Stimulated activated CD8-positive, alpha-beta memory T cell treated with anti-CD3 and anti-CD28 coated beads, Interleukin-15, amount 100 ng/mL, for 48 hours (primary cell): ENCODE measurements at places on chromosomes 4 and X.

GRCh38 chrX:105299286-105299685 is 78.8 kb upstream of the TEX13A start:
- DNase-seq: no peak

DNA sequence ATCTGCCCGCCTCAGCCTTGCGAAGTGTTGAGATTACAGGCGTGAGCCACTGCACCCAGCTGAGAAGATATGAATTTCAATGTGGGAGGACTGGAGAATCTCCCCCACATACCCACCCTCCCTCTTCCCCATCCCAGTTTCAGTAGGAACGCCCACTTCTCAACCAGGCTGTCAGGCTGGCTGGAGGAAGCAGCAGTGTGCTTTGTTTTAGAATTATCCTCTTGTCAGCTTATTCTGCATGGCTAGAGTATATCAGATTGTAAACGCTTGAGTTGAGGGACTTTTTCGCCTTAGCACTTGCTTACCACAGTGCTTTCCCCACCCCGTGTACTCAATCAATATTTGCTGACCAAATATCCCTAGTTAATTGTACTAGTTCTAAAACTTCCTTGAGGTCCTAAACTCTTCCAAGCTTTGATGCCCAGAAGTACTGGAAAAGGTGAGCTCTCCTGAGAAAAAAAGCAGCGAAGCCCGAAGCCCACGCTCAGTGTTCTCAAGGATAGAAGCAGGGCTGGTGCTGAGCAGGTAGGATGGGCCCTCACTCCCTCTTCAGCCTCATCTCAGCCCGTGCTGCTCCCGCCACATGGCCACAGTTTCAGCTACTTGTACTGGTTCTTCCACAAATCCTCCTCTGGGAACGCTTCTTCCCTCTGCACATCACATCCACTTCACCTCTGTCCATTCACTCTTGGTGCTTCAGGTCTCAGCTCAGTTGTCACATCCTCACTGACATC is 7.3 kb upstream of the ARHGAP10 start:
- DNase-seq: no peak

- no peak for DNase-seq
Observed at GRCh38 chr4:115113506-115114106, at the start of gene NDST4. TSS of gene NDST4 (minus strand) at chr4:115113620. CDS start at chr4:115077036, 36,584 bp downstream.

- no peak for DNase-seq
Observed at GRCh38 chr4:3531318-3531878, 824 bp downstream of the LRPAP1 start.

- no peak for DNase-seq
Observed at GRCh38 chr4:124943938-124944337, 231.4 kb upstream of the ANKRD50 start.
